ENCODE measurements at places on chromosomes 12 and 14. TPM values are rescaled to one million over a fixed set of nuclear protein-coding genes. Genes with fewer than 3 reads are reported as not detected.

Gene LRP6
- 14.4 TPM for total RNA-seq

Gene DTX1
- not detected for total RNA-seq

Gene NOVA1
- 0.03 TPM for total RNA-seq

Gene KERA
- not detected for total RNA-seq

Gene AKAP3
- total RNA-seq, result 1.7 TPM

Gene MYO1A
- total RNA-seq, result not detected

Gene GAS2L3
- 11.7 TPM for total RNA-seq

Gene PPP1R36
- 0.99 TPM for total RNA-seq

Gene SLC25A47
- not detected for total RNA-seq

Gene FAM181A
- not detected for total RNA-seq

Gene SYNDIG1L
- total RNA-seq, result not detected

Gene GALNT4
- 4.4 TPM for total RNA-seq

Gene KCNC2
- total RNA-seq, result not detected

Gene KRT82
- not detected for total RNA-seq

Gene NUDT14
- total RNA-seq, result 30.3 TPM

Gene VTI1B
- total RNA-seq, result 74.3 TPM

Gene SPTB
- 0.58 TPM for total RNA-seq

Gene MORN3
- 0.39 TPM for total RNA-seq
